ENCODE measurements at places on chromosomes 12 and 14.

GRCh38 chr12:59828521-59828920, 232.7 kb downstream of the SLC16A7 start:
- no peak for DNase-seq

DNA sequence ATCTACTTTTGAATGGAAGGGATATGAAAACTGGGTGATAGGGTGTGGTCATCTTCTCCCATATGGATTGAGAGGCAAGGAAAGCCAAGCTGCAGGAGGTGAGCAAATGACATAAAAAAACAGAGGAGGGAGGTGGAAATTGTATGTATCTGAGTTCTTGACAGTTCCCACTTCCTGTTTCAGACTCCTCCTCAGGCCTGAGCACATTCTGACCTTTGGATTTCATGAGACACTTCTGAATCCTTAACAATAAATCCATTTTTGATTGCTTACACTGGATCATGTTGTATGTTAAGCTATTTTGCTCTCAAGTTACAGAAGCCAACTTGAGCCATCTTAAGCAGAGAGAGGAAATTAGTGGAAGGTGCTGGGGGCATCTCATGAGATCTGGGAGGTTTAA, 11.6 kb upstream of the SRSF5 start:
- no peak for DNase-seq

DNA sequence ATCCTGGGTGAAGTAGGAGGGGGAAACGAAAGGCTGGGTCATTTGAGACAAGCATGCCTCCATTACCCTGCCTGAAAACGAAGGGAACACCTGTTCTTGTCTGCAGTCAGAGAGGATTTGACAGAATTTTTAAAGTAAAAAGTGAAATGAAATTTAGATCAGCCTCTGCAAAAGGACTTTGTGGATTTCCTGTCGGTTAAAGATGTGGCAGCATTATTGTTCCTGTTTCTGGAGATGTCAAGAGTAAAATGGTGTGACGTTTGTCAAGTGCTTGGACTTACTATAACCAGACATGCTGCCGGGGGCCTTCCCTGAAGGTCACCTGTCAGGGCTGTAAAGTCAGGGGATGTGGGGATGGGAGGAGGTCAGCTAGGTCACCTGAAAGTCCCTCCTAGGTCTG, 32.0 kb downstream of the NRXN3 start:
- DNase-seq = no peak

DNA sequence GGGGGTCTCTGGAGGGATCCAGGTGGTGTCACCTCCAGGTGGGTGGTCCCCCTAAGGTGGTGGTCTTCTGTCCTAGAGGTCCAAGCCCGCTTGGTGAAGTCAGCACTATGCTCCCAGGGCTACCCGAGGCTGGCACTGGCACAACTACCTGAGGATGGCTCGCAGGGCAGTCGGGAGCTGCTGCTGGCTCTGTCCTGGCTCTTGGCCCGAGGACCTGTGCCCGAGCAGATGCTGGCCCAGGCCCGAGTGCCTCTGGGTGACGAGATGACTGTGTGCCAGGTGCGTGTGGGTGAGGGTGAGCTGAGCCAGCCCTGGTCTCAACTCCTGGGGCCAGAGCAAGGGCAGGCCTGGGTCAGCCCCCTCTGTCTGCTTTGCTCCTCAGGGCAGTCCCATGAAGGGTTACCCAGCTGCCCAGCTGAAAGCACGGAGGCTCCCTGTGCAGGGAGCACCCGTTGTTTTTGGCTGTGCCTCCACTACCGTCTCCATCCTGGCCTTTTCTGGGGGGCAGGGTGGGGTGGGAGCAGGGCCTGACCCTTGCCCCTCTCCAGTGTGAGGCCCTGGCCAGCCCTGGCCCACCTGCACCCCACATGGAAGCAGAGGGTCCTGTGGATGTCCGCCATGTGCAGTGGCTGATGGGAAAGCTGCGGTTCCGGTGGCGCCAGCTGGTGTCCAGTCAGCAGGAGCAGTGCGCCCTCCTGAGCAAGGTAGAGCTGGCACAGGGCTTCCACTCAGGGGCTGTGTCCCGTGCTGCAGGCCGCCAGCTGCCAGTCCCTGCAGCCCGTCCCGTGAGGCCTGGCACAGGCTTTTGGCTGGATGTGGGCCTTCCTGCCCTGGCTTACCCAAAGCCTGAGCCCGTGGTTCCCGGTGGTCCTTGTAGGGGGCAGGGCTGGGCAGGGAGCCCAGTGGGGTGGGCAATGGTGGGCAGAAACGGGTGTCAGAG, 1.3 kb downstream of the TEDC1 start:
- DNase-seq = no peak

DNA sequence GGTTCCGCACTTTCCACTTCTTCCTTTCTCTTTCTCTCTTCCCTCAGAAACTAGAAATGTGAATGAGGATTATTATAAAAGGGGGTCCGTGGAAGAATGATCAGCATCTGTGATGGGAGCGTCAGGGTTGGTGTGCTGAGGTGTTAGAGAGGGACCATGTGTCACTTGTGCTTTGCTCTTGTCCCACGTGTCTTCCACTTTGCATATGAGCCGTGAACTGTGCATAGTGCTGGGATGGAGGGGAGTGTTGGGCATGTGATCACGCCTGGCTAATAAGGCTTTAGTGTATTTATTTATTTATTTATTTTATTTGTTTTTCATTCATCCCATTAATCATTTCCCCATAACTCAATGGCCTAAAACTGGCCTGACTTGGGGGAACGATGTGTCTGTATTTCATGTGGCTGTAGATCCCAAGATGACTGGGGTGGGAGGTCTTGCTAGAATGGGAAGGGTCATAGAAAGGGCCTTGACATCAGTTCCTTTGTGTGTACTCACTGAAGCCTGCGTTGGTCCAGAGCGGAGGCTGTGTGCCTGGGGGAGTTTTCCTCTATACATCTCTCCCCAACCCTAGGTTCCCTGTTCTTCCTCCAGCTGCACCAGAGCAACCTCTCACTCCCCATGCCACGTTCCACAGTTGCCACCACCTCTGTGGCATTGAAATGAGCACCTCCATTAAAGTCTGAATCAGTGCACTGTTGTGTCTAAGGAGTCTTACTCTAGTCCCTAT, 4.6 kb upstream of the ATN1 start:
- no peak for DNase-seq

DNA sequence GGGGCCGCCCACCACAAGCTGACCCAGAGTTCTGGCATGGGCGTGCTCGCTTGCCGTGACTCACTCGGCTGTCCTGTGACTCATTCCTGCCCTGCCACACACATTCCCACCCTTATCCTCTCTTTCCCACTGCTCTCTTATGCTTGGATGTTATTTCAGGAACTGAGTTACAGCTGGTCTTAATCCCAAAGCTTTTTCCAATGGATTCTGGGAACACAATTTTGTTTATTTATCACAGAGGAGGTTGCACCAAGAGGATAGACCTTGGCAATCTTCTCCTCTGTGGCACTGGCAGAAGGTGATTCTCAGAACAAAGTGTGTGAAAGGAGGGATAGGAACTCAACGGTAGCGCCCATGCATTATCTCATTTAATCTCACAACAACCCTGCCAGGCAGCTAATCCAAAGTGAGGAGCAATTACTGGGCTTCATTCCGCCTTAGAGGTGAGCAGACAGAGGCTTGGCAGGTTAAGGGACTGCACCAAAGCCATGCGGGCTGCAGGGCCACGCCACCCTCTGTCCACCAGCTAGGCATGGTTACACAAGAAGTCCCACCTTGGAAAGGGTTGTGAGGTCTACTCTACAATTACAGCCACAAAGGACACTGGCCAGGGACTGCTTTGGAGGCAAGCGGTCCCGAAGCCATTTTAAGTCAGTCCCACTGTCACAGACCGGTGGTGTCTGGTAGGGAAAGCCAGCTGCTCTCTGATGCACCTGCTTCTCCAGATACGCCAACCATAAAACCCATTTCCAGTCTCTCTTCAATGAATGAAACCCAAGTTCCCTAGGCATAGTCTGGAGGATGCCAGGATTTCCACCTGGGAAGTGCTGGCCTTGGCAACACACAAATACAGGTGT, 32.9 kb downstream of the SYNE3 start:
- no peak for DNase-seq

DNA sequence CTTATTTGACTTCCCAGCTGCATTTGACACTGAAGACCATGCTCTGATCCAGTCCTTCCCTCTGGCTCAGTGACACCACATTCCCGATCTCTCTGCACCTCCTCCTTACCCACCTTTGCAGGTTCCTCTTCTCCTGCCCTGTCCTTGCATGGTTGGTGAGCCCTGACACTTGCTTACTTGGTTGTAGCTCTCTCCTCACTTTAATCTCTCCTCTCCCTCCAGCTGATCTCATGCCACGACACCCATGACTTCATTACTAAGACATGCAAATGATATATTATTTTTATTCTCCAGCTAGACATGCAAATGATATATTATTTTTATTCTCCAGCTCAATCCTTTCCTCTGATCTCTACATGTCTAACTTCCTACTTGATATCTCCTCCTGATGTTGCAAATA, at the start of gene SERPINA9:
Gene SERPINA9, minus strand, starts transcription at position 175 of the 400 bp plus-strand sequence. CDS start 6,357 bp downstream, outside the sequence.
- DNase-seq = no peak

GRCh38 chr12:848882-849527, 96.6 kb downstream of the WNK1 start:
- DNase-seq = no peak

- no peak for DNase-seq
These were observed 45.4 kb downstream of the KIF26A start for GRCh38 chr14:104183796-104184195.

- no peak for DNase-seq
These were observed 153.9 kb upstream of the EGLN3 start for GRCh38 chr14:34104489-34105397.

GRCh38 chr12:83527810-83528209, 841.1 kb downstream of the TMTC2 start:
- peak; percentile 58 for DNase-seq

DNA sequence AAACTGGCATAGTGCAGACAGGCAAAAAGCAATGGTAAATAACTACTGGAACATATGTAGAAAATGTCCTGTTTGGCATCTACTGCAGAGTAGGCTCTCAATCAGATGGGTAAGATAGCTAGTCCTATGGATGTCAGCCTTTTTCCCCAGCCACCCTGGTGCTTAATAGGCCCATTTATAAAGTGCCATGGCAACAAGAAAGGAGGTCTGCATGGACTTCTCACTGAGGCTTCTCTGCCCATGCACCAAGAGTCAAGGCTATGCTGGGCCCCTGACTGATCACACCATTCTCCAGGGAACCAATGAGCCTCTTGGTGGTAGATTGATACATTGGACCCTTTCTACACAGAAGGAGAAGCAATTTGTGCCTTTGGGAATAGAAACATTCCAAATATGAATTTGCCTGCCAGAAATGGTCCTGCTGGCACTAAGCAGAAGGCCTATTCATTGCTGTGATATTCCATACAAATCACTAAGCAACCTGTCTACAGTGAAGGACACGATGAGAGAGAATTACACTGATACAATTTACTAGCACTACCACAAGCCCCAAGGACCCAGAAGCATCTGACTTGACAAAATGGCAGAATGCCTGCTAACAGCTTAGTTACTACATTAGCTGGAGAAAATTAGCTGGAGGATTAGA, 43.8 kb downstream of the RESF1 start:
- no peak for DNase-seq

GRCh38 chr12:120651821-120652220, 11.4 kb downstream of the CABP1 start:
- DNase-seq = no peak

GRCh38 chr14:68924186-68925158, 54.6 kb downstream of the ACTN1 start:
- no peak for DNase-seq

GRCh38 chr14:50521912-50522341, 10.4 kb downstream of the MAP4K5 start:
- no peak for DNase-seq

DNA sequence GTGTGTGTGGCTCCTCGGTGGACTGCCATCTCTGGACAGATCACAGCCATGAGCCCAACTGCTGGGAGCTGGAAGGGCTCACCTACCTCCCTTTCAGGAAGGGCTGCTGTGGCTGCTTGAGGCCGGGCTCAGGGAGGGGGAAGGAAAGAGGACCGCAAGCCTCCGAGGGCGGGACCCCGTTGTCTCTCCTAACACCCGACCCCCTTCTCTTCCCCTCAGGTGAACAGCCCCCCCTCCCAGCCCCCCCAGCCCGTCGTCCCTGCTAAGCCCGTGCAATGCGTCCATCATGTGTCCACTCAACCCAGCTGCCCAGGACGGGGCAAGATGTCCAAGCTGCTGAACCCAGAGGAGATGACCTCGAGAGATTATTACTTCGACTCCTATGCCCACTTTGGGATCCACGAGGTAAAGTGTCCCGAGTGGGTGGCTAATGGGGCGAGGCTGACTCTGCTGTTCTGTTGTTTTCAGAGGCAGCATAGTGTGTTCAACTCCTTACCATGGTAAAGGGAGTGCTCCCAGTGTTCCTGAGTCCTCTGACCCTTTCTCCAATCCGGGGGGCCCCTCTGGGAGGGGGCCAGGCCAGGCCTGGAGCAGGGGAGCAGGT, 49.5 kb downstream of the PRMT8 start:
- no peak for DNase-seq

DNA sequence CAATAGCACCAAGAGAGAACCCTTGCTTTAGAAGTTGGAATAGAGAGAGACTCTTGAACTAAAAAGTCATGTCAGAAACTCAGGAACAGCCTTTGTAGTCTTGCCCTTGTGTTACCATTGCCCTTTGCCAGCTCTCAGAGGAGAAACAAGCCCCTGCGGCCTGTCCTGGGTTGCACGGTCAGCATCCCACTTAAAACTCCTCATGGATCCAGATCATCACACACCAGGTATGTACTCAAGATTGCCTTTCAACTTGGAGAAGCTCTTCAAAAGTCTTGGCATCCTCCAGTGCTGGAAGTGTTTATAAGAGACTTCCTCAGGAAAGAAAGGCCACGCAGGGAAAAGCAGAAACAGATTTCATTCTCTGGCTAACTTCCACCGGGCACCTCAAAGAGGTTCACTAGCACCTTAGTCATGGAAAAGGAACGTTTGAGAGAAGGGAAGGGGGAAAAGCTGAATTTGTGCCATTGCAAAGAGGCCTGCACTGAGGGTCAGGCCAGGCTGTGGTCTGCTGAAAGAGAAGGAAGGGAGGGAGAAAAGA, 594.2 kb downstream of the MED13L start:
- DNase-seq = no peak
